ENCODE measurements at places on chromosomes 3 and 15. TPM values are rescaled to one million over a fixed set of nuclear protein-coding genes. Genes with fewer than 3 reads are reported as not detected.

The GCNT3 gene
- total RNA-seq: not detected

The CPNE4 gene
- total RNA-seq: not detected

The LMAN1L gene
- 0.38 TPM for total RNA-seq

The PCOLCE2 gene
- total RNA-seq: not detected

The ISL2 gene
- 0.12 TPM for total RNA-seq

The SPINK8 gene
- not detected for total RNA-seq

The CNTN3 gene
- not detected for total RNA-seq

All from activated naive CD4-positive, alpha-beta T cell treated with anti-CD3 and anti-CD28 coated beads, Interleukin-2, amount 10 ng/mL, durations not matched to agents 5 hours and 36 hours (primary cell).